ENCODE measurements at places on chromosomes 1 and 21.

- no peak overlapping the region for H3K4me3 ChIP-seq
- H3K27ac ChIP-seq: no peak overlapping the region
- H3K36me3 ChIP-seq: no peaks in the 10 kb centered on the region
- DNase-seq: no peak
- peaks cover 8% of the 10 kb centered on the region for H3K4me1 ChIP-seq
Observed at GRCh38 chr1:207923561-207923960, 12.6 kb upstream of the CD34 start.

DNA sequence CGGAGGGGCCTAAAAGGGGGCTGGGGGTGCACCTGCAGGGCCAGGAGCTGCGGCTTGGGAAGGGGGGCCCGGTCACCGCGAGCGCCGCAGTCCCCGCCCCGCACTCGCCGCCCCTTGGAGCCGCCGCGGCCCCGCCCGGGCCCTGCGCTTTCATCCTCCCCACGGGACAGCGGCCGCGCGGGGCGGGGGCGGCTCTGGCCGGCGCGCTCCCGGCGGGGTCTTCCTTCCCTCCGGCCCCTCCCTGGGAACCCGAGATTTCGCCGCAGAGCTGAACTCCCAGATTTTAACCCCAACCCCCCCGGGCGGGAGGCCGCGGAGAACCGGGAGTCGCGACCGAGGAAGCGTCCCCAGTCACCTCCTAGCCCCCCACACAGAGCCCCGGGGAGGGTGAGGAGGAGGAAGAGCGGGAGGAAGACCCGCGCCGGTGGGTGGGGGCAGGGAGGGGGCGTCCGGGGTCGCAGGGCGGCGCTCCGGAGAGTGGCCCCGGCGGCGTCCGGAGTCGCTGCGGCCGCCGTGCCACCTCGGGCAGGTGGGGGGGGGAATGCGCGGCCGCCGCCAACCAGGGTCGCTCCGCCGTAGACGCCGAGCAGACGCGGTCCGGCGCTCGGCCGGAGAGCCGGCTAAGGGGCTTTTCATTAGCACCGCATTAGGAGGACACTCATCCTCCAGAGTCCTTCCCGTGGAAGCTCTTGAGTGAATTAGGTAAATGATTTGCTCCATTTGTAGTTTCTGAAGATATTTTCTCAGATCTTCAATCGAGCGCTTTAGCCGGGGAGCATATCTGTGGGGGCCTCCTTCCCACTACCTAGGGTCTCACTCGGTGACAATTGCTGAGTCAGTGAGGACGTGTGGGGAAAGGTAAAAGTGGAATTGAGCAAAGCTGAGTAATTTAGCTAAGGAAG is 31.6 kb upstream of the NFIA start:
- H3K36me3 ChIP-seq: no peaks in the 10 kb centered on the region
- peak overlapping the region; percentile 77 for H3K4me3 ChIP-seq

- peak within 1 kb of the TSS; percentile 87 for H3K27ac ChIP-seq
- peak; percentile 85 for DNase-seq
- no peak within 1 kb of the TSS for H3K4me3 ChIP-seq
- peaks cover 42% of the 10 kb centered on the region for H3K4me1 ChIP-seq
- no peaks in the 10 kb centered on the region for H3K27me3 ChIP-seq
- H3K36me3 ChIP-seq: peaks cover under 1% of the 10 kb centered on the region
Observed at GRCh38 chr1:174999936-175000696, at the start of gene CACYBP. Gene CACYBP (plus strand): TSS chr1:174999947. CDS start chr1:175000181, 234 bp downstream.

GRCh38 chr1:79693441-79694114 is 687.0 kb upstream of the ADGRL4 start:
- H3K27ac ChIP-seq: no peak overlapping the region
- H3K4me1 ChIP-seq: no peaks in the 10 kb centered on the region
- H3K4me3 ChIP-seq: no peak overlapping the region
- no peak for DNase-seq
- no peaks in the 10 kb centered on the region for H3K36me3 ChIP-seq
- H3K27me3 ChIP-seq: no peaks in the 10 kb centered on the region

DNA sequence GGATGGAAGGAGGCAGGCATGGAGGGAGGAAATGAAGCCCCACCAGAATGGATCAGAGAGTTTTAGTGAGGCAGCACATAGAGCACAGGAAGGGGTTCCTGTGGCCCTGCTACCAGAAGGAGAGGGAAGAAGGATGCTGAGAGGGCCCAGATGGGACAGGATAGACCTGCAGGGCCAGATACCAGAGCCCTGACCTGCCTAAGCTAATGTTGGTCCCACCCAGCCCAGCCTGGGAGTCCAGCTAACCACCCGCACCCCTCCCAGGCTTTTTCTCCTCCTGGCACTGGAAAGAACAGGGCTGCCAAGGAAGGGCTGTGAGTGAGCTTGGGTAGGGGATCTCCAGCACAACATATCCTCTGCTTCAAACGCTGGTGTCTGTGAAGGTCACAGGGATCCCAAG is 6.9 kb downstream of the NECTIN4 start:
- H3K27ac ChIP-seq: no peak overlapping the region
- H3K36me3 ChIP-seq: no peaks in the 10 kb centered on the region
- no peak for DNase-seq
- H3K4me3 ChIP-seq: no peak overlapping the region
- no peaks in the 10 kb centered on the region for H3K27me3 ChIP-seq

- H3K36me3 ChIP-seq: no peaks in the 10 kb centered on the region
- no peak overlapping the region for H3K27ac ChIP-seq
- H3K27me3 ChIP-seq: peaks cover 2% of the 10 kb centered on the region
- no peak for DNase-seq
Observed at GRCh38 chr1:154865442-154866256, 4.4 kb downstream of the KCNN3 start.

GRCh38 chr1:170685166-170685565 is 21.2 kb downstream of the PRRX1 start:
- H3K36me3 ChIP-seq: peaks cover 22% of the 10 kb centered on the region
- H3K4me3 ChIP-seq: peak overlapping the region; percentile 64
- H3K4me1 ChIP-seq: peaks cover 95% of the 10 kb centered on the region
- no peak for DNase-seq

- peak; percentile 85 for DNase-seq
- H3K4me3 ChIP-seq: peak overlapping the region; percentile 66
- H3K4me1 ChIP-seq: peaks cover 8% of the 10 kb centered on the region
- no peaks in the 10 kb centered on the region for H3K27me3 ChIP-seq
- H3K27ac ChIP-seq: no peak overlapping the region
- H3K36me3 ChIP-seq: no peaks in the 10 kb centered on the region
Observed at GRCh38 chr21:45541221-45542039, 810 bp downstream of the SLC19A1 start.

- peaks cover 10% of the 10 kb centered on the region for H3K36me3 ChIP-seq
- DNase-seq: no peak
- H3K4me1 ChIP-seq: peaks cover 10% of the 10 kb centered on the region
Observed at GRCh38 chr1:53777272-53777671, 38.3 kb upstream of the GLIS1 start.

DNA sequence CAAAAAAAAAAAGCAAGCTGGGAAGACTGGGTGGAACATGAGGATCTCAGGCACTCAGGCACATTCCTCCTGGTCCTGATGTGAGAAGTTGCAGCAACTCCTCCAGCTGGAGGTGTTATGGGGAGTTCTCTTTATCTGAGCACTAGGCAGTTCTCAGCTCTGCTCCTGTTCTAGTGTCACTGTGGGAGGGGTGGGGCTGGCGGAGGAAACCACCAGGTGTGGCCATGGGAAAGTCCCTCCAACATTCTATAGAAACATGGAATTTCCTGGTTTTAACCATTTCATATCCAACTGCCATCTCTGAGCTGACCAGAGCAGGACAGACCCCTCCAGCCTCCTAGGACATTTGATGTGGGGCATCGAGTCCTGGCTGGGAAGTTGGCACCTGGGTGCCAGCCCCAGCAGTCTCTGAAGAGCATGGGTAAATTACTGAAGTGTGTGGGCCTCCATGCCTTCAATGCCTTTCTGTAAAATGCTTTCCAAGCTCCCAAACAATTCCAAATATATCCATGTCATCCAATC is 804 bp upstream of the IKBKE start:
- H3K4me1 ChIP-seq: peaks cover 46% of the 10 kb centered on the region
- H3K27me3 ChIP-seq: no peaks in the 10 kb centered on the region
- peaks cover 7% of the 10 kb centered on the region for H3K36me3 ChIP-seq
- H3K4me3 ChIP-seq: peak overlapping the region; percentile 79
- H3K27ac ChIP-seq: peak overlapping the region; percentile 83

DNA sequence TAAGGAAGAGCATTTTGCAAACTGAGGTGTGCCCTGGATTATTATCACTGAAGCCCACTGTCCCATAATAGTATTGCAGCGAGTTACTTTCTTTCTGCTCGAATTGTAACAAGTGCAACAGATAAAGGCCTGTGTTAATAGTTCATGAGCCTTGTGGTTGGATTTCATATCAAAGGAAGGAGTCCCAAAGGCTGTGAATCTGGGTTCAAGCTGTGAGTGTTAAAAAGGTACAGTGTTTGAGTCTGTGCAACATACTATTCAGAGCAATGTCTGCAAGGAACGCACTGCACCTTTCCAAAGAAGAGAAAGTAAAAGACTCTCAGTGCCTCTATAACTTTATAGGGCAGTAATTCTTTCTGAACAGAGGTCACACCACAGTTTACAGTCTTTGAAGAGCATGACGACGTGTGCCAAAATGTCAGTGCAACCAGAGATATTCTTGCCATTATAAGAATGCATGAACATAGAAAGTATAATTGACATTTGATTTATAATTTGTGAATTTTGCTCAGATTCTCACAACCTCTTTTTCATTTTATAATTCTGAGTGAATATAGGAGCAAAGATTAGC is 79.1 kb downstream of the CDC7 start:
- H3K4me1 ChIP-seq: peaks cover 42% of the 10 kb centered on the region
- H3K4me3 ChIP-seq: no peak overlapping the region
- H3K27ac ChIP-seq: no peak overlapping the region
- DNase-seq: no peak
- no peaks in the 10 kb centered on the region for H3K36me3 ChIP-seq

- H3K27ac ChIP-seq: no peak overlapping the region
- no peak for DNase-seq
- no peaks in the 10 kb centered on the region for H3K4me1 ChIP-seq
- no peaks in the 10 kb centered on the region for H3K36me3 ChIP-seq
- H3K27me3 ChIP-seq: peaks cover 40% of the 10 kb centered on the region
Observed at GRCh38 chr1:214164173-214164572, 116.8 kb upstream of the SMYD2 start.
